Activated T-helper 2 cell treated with anti-CD3 and anti-CD28 coated beads, Interferon-gamma antibody, Interleukin-2, Interleukin-4, amounts not matched to agents 10 μg/mL and 5 μg/mL and 100 μg/mL, durations not matched to agents 14 hours and 24 hours and 36 hours (primary cell): ENCODE measurements at places on chromosomes 13 and 19. TPM values are rescaled to one million over a fixed set of nuclear protein-coding genes. Genes with fewer than 3 reads are reported as not detected.

DNA sequence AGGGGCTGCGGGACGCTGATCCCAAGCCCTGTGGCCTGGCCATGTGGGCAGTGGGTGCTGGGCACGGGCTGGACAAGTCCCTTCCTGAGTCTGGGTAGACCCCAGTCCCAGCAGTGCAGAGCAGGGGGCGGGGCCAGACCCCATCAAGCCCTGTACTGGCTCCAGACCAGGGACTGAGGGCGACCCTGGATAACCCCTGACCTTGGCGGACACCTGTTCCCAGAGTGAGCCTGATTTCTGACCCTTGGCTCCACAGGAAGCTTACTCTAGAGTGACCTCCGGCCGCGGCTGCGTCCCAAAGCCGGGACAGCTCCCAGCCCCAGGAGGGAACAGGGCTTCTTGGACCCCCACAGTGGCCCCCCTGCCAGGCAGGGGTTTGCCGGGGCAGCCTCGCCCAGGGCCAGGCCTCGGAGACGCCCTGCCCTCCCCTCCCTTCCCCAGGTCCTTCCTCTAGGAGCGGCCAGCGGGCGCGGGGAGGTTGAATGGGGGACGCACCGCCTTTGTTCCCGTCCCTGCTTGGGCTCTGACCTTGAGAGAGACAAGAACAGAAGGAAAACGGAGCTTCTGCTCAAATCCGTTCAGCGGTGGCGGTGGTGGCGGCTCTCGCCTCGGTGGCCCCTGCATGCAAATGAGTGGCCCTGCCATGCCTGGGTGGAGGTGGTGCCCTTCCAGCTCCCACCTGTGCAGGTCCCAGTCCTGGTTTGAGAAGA is 2.3 kb upstream of the EFNA2 start:
- no peak for DNase-seq

GRCh38 chr13:36848199-36848982 is 29.4 kb downstream of the RFXAP start:
- DNase-seq: no peak

DNA sequence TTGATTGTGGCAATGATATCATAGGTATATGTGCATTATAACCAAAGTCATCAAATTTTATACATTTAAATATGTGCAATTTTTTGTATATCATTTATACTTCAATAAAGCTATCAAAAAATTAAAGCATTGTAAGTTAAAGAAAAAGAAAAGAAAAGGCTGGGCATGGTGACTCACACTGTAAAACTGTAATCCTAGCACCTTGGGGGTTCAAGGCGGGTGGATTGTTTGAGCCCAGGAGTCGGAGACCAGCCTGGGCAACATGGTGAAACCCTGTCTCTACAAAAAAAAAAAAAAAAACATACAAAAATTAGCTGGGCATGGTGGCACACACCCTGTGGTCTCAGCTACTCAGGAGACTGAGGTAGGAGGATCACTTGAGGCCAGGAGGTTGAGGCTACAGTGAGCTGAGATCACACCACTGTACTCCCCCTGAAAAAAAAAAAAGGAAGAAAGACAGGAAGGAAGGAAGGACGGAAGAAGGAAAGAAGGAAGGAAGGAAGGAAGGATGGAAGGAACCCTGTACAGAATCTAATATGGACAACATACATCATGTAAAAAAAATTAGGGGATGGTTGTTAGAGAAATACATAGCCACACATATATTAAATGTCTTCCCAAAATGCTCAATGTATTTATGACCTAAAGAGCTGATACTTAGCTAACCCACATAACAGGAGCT is 21.7 kb upstream of the SLC25A30 start:
- DNase-seq: no peak

GRCh38 chr13:97011446-97012131 is 17.3 kb upstream of the OXGR1 start:
- no peak for DNase-seq

DNA sequence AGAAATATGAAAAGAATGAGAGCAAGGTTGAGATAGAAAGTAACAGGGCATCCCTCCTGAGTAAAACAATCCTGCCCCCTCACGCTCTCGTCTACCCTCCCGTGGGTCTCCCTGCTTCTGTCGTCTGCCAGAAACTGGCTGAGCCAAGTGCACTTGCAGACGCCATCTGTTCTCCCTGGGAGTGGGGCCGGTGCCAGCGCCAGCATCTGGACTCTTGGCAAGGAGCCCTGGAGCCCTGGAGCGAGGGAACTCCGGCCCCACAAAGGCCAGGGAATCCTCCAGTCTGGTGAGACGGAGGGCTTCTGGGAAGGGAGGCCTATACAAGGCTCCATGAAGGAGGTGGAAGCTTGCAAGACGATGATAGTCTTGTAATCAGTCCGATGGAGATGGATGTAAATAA is 2.3 kb upstream of the TMEM91 start:
- DNase-seq: no peak

DNA sequence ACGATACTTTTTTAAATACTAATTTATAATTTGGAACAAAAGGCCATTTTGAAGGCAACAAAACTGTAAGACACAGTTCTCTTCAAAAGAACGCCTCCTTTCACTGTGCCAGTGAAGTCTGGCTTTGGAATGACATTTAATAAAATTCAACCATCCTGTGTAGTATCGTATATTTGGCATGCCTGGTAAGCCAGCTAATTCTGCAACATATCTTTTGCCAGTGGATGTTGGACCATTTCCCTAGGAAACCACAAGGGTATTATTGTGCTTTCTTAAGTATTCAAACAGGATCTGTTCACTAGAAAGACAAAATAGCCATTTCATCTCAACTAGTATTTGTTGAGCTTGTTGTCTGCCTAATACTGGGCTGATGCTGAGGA is 111.6 kb downstream of the RGCC start:
- no peak for DNase-seq

DNA sequence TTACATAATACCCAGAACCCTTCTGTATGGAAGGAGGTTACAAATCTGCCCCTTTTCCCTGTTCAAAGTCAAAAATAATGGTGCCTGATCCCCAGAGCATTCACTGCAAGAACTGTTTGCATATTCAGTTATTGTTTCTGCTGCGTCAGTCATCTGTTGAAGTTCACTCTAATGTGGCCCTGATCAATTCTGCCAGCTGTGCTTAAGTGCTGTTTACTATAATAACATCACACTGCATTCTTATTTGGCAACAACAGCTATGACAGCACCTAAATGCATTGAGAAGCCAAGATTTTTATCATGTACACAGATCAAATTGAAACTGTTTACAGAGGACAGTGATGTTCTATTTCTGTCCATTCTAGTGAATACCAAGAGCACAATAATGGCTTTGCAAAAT is 115.9 kb downstream of the DACH1 start:
- DNase-seq: no peak

GRCh38 chr19:54449701-54450069 is 686 bp downstream of the LENG8 start:
- no peak for DNase-seq

GRCh38 chr13:29065142-29065541 is 245.0 kb downstream of the MTUS2 start:
- no peak for DNase-seq

DNA sequence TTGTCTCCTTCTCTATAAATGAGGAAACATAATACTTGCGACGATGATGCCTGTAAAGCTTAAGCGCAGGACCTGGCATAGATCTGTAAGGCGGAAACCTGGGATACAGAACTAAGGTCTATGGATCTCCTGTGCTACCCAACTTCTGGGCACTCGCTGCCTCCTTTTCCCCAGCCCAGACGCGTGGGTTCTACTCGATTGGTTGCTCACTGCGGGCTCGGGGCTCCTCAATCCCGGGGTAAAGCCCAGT is 615 bp upstream of the PSMC4 start:
- no peak for DNase-seq

DNA sequence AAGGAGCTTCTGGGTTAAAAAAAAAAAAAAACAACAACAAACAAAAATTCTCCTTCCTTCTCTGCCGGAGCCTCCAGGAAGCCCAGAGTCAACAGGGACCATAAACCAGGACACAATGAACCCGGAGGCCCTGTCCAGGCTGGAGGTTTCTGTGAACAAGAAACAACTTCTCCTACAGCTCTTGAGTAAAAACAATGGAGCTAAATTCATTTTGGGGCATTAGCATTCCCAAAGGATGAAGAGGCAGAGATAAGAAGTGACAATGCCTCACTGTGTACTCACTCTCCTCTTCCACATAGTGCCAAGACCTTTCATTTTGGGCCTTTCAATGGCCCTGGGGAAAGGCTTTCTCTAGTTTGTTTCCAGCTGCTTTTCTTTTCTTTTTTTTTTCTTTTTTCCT is 9.0 kb downstream of the RHPN2 start:
- DNase-seq: no peak

DNA sequence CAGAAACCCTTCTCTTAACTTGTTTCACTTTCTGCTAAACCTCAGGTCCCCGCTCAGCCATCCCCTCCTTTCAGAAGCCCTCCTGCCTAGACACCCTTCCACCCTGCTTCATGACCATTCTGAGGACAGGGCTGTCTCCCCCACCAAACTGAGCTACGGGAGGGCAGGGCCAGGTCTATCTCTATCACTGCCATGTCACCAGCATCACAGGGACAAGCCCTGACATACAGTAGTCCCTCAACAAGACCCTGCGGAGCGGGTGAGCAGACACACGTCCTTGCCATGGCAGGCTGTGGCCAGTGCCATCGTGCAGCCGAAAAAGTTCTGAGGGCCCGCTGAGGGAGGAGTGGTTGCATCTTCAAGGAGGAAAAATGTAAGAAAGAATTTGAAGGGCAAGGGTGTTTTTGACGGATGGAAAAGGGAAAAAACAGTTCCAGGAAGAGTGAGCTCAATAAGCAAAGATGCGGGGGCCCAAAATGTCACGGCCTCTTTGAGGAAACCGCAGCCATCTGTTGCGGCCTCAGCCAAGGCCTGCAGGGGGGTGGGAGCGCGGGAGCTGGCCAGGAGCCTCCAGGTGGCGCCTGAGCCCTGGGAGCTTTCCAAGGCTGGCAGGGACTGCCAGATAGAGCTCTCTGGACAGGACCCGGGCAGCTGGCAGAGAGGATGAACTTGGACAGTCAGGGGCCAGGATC is 8.1 kb downstream of the PTGIR start:
- DNase-seq: no peak

DNA sequence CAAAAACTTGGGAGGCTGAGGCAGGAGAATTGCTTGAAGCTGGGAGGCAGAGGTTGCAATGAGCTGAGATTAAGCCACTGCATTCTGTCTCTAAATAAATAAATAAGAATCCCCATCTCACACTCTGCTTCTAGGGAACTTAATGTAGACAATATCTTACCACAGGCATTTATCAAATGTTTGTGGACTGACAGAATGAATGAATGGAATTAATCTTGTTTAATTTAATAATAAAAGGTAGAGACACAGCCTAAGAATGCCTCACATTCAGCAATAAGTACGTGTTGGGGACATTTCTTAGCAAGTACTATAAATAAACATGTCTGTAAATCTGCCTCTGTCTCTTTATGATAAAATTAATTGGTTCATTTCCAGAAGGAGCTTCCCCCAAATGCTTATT is 36.2 kb upstream of the RBM26 start:
- no peak for DNase-seq

DNA sequence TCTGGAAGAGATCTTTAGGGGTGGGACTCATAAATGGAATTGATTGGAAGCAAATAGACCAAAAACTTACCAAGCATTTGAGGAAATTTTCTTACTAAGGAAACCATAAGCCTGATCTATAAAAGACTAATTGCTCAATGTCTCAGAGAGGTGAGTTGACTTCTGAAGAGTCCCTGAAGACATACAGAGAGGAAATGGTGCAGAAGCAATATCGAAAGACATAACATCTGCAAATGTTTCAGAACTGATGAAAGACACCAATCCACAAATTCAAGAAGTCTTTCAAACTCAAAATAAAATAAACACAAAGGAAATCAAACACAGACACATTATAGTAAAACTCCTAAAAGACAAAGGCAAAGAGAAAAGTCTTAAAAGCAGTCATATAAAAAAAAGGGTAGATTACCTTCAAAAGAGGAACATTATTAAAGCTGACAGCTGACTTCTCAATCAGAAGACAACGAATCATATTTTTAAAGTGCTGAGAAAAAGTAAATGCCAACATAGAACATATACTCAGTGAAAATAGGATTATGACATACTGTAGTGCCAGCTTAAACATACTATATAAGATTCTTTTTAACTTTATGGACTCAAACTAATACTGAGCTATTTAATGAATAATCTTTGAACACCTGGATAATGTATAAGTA is 45.4 kb upstream of the CALM3 start:
- no peak for DNase-seq

DNA sequence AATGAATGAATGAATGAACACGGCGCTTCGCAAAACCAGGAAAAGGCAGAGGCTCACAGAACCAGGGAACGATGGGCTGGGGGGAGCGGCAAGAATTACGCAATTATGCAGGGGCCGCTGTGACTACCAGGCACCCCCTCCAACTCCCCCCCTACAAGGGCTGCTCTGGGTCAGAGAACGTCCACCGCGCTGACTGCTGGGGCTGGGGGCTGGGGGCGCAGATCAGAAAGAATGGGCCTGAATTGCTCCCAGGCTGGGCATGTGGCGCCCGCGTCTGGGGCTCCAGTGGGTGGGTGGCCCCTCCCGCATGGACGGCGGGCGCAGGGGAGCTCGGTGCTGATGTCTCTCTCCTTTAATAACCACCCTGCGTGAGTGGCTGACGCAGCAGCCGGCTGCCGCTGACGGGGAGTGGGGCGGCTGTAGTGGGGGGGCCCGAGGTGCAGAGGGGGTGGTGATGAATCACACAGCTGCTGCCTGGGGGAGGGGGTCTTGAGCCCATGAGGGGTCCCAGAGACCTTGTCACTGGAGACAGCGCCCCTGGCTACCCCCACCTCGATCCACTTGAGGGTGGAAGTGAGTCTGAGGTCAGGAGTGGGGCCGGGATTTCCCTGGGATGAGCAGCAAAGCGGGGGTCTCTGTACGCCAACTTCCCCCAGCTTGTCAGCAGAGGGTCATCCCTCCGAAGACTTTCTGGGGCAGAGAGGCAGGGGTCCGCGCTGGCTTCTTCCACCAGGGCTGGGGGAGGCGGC is 1.5 kb upstream of the CIRBP start:
- no peak for DNase-seq

DNA sequence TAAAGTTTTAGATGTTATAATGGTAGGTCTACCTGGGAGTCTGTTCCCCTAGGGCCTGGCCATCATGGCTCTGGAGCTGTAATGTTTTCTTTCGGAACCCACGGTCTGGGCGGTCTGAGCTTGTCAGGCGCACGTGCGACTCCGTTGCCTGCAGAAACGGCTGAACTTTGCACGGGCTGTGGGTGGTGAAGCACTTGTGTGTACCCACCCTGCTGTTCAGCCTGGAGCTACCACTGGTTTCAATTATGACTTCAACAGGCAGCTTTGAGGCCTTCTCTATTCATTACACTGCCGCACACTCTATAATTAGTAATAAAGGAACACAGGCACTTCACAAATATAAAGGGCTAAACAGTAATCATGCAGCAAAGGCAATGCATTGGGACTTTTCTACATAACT is 6.0 kb downstream of the PCDH8 start:
- no peak for DNase-seq

- no peak for DNase-seq
Observed at GRCh38 chr19:35756377-35757230, at the start of gene HSPB6. Gene HSPB6 (minus strand): TSS chr19:35757029. CDS start chr19:35757008, 21 bp downstream.

- DNase-seq: no peak
Observed at GRCh38 chr19:30349131-30349730, 23.0 kb upstream of the ZNF536 start.

C1QTNF9 gene
- total RNA-seq: not detected in 2 replicates

IL4I1 gene
- total RNA-seq: 42.3 and 42.4 TPM in 2 replicates

PEG3 gene
- total RNA-seq: not detected in 2 replicates

GNA15 gene
- total RNA-seq: 174 and 176 TPM in 2 replicates

ZNF681 gene
- 3.1 and 3.5 TPM in 2 replicates for total RNA-seq

ZFP14 gene
- 2.0 and 2.4 TPM in 2 replicates for total RNA-seq

COL5A3 gene
- total RNA-seq: 0.80 and 0.87 TPM in 2 replicates

C5AR1 gene
- total RNA-seq: 1.1 and 1.2 TPM in 2 replicates
